Suppressor macrophage treated with lipopolysaccharide for 1 hour (primary cell): ENCODE measurements at places on chromosomes 2 and 18.

GRCh38 chr18:38116716-38117115 is 551.1 kb upstream of the CELF4 start:
- DNase-seq, result no peak

- peak; percentile 73 for DNase-seq
These were observed 94.6 kb downstream of the CERS6 start for GRCh38 chr2:168550670-168551069.

DNA sequence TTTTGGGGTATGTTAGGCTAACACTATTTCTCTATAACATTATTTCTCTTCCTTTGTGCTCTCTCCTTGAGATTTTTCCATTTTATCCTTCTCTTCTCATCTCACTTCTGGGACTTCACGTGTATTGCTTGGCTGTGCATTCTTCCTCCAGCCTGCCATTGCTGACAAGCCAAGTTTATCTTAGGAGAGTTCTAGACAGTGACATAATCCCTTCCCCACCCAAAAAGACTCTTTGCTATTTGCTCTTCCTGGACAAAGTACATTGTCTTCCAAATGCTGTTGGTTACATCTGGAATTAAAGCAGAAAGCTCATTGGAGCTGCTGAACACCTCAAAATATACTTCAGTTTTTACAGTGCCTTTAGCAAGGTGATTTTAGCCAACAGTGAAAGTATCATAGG is 8.9 kb downstream of the TSPYL6 start:
- no peak for DNase-seq

- DNase-seq, result no peak
These were observed 26.7 kb upstream of the APOB start for GRCh38 chr2:21070341-21071257.

- DNase-seq, result no peak
These were observed 418.8 kb downstream of the NRXN1 start for GRCh38 chr2:50613161-50613560.

DNA sequence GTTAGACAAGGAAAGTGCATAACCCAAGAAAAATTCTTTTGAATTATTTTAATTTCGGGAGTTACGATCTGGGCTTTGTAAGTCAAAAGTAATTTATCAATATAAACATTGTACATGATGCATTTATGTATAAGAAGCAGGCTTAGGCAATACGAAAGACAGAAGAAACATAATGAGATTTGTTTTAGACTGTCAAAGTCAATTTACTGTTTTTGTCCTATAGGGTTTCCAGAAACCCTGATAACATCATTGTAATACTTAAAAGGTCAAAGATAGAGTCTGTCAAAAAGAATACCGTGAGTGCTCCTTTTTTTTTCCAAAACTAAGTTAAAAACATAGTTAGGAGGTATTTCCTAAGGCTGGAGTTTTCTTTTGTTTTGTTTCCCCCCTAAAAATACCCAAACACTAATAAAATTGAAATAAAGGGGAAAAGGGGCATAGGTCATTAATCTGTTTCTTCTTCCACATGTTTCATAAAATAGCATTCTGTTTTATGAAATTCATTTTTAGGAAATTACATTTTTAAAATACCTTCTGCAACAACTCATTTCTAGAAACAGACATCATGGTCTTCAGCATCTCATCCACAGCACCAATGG is 16.1 kb downstream of the C1D start:
- DNase-seq, result no peak

- no peak for DNase-seq
These were observed 170.6 kb downstream of the ALPK2 start for GRCh38 chr18:58458304-58458703.

- no peak for DNase-seq
These were observed 115.1 kb downstream of the CAPN13 start for GRCh38 chr2:30691948-30692828.

GRCh38 chr2:168336786-168337388 is 89.5 kb upstream of the STK39 start:
- no peak for DNase-seq

DNA sequence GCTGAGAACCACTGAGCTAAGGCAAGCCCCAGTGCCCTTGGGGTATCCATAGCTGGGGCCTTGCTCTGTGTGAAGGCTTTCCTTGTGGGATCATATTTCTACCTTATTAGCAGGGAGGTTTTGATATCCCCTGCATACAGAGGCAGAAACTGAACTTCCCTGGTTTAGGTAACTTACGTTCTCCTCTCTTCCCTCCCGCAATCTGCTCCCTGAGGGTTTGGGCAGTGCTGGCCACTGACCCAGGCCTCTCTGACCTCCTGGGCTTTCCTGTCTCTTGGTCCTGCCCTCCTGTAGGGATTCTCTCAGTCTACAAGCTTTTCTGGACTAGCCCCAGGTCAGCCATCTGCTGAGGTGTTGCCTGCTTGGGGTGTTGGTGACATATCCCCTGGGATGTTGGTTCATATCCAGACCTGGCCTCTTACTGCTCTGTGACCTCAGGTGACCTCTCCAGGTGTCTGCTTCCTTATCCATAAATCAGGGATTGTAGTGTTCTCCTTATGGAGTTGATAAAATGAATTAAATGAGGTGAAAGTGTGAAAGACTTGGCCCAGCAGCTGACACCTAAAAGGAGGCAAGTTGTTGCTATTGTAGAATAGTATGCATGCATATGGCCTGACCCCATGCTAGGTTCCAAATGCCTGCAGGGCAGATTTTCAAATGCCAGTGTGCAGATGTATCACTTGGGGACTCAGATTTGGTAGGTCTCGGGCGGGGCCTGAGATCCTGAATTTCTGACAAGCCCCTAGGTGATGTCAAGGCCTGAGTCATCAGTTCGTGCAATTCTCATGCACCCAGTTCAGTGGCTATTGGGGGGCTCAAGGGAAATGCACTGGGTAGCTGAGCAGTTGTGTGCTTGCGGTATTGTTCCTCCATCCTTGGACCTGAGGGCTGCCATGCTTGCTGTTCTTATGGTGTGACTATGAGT is 106.6 kb downstream of the FHOD3 start:
- no peak for DNase-seq

DNA sequence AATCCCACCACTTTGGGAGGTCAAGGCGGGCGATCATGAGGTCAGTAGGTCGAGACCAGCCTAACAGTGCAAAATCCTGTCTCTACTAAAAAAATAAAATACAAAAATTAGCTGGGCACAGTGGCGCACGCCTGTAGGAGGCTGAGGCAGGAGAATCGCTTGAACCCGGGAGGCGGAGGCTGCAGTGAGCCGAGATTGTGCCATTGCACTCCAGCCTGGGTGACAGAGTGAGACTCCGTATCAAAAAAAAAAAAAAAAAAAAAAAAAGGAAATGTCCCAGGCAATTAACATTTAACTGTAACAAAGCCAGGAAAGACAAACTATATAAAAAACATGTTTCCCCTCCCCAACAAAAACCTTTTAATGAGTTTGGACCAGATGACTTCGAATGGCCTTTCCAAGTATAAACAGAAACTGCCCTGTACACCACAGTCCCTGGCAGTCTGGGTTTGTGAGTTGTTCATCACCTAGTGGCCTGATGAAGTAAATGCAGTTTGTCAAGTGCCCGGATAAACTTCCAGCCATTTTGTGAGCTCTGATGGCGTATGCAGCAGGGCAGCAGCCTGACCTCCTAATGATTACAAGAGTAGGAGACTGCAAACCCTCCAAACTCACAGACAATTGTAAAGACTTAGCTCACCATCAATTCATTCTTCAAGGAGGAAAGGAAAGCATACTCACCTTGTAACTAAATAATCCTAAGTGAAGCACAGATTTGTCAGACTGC is 16.6 kb upstream of the PCBP1 start:
- peak; percentile 88 for DNase-seq

DNA sequence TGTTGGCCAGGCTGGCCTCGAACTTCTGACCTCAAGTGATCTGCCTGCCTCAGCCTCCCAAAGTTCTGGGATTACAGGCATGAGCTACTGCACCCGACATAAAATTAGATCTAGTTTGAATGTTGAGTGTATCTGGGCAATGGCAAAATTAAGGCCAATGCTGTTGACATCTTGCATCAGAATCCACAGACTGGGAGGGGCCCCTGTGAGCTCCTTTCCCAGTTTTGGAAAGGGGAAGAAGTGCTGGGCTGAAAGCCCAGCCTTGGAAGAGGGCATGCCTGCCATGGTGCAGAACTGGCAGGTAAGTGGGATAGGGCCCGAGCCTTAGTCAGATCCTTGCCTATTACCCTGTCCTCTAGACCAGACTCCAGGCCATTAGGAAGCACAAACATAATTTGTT is 4.5 kb upstream of the MYOM1 start:
- no peak for DNase-seq

- DNase-seq, result no peak
These were observed 3.2 kb downstream of the DNAJB2 start for GRCh38 chr2:219282375-219282774.

DNA sequence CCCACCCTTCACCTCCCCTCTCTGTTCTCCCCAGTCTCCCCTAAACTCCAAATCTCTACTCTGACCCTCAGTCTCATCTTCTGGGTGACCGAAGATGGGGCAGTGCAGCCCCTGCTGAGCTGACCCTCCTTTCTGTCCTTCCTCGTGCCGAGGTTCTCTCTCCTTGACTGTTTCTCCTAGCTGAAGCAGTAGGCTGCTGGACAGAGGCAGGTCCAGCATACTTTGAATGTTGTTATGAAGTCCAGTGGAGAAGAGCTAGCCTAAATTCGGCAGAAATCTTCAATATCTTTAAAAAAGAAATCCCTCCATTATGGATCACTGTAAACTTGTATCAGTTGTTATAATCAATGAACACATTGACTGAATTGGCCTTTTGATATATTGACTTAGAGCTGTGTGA is 63.2 kb downstream of the RRM2 start:
- DNase-seq, result no peak

DNA sequence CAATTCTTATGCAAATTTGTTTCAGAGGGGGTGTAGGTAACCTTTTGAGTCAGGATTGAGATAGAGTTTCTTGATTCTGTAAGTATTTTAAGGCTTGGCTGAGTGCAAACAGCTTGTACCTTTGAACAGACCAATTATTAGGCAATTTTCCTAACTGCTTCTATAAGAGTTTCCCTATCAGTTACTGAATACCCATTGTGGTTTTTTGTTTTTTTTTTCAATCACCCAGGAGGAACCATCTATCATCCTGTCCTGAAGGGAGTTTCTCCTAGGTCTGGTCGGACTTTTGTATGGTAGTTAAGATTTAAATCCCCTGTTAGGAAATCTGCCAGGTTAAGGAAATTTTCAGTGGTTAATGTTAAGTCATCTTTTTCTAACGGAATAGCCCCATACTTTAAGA is 319.4 kb upstream of the SLC39A10 start:
- DNase-seq, result no peak

DNA sequence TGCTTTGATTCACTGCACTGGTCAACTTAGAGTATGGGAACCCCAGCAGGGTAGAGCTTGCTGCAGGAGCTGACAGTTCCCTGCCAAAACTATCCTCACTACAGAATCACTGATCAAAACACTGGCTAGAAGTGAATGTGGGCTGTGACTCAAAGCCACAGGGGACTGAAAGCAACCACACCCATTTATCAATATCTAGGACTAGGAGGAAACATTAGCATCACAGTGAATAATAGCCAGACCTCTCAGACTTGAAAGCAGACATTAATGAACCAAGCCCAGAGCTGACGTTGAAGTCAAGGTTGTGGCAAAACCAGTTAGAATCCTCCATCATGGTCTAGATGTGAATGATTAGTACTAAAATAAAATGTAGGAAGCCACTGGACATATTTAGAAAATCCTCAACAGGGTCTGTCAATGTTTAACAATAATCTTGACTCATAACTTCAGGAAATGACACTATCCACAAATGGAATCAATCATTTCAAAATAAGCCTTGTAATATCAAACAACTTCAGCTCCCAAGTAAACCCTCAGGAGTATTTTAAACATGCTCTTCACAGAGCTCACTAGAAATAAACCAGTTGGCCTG is 131.4 kb downstream of the CDH20 start:
- no peak for DNase-seq

DNA sequence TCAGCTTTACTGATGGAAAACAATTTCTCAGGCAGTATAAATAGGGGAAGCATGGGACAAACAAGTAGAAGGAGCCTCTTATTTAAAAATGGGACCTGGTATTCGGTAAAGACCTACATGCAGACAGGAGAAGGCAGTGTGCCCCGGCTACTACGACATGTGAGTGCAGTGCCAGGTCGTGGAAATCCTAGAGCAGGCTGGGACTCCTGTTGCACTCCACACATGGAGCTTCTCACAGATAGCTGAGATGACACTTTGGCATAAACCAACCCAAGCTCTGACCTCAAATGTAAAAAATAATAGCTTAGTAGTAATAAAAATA is 885 bp upstream of the DSEL start:
- DNase-seq, result no peak

DNA sequence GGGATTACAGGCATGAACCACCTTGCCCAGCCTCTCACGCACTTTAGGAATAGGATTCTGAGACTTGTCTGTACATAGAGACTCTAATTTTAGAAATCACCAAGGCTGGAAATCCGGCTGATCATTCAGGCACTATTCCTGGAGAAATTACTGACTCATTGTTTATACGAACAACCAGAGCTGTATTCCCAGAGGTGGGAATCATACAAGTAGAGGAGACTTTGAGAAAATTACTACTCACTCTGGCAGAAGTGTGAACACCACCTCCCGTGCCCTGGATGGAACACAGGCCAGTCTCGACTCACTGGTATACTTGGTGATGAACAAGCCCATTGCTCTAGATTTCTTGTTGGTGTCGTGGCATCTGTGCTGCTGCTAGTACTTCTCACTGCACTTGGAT is 5.8 kb upstream of the ADNP2 start:
- DNase-seq, result no peak

- no peak for DNase-seq
These were observed 77.2 kb downstream of the LIPG start for GRCh38 chr18:49638891-49639557.

DNA sequence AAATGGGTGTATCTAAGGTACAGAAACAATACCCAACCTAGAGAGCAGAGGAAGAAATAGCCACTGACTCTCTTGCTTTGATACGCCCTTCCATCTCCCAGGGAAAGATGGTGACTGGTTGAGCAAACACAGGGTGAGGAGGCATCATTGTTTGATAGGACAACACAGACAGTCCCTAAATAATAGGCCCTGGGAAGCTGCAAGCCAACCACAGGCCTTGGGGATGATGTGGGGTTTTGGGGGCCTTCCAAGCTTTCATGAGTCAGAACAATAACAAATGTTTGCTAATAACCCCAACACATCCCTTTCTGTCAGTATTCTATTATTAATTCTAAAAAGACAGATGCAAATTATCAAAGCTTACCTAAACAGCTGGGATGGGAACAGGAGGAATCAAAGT is 9.8 kb downstream of the LGALSL start:
- peak; percentile 34 for DNase-seq

- no peak for DNase-seq
These were observed 26.9 kb downstream of the NCKAP5 start for GRCh38 chr2:133541376-133541775.

GRCh38 chr18:42632801-42633200 is 482.7 kb downstream of the RIT2 start:
- no peak for DNase-seq

GRCh38 chr18:79402977-79403722 is 7.4 kb downstream of the NFATC1 start:
- DNase-seq, result peak; percentile 58

GRCh38 chr2:8685697-8686358 is 4.0 kb downstream of the ID2 start:
- DNase-seq, result peak; percentile 68
